ENCODE measurements at places on chromosomes 7 and 10. TPM values are rescaled to one million over a fixed set of nuclear protein-coding genes. Genes with fewer than 3 reads are reported as not detected.

DNA sequence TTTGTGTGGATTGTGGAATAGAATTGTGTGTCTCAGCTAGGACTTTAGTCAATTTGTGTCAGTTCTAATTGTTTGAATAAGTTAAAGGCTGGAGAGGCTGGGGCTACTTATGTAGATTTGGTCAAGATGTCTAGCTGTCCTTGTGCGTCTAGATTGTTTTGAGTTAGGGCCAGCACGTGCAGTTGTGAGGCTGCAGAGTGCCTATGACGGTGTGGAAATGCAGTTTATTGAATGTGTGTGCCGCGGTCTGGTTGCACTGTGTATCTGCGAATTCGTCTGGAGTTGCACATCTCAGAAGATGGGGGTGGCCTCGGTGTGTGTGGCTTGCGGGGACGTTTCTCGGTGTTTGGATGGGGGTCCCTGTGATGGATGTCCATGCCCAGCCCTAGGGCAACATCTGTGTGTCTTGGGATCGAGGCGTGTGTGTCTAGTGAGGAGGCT lies 10.2 kb downstream of the EMX2 start:
- H3K4me1 ChIP-seq: peaks cover 14% of the 10 kb centered on the region
- peak overlapping the region; percentile 31 for H3K27ac ChIP-seq
- no peak for DNase-seq
- H3K4me3 ChIP-seq: peak overlapping the region; percentile 15
- peaks cover 72% of the 10 kb centered on the region for H3K27me3 ChIP-seq
- H3K36me3 ChIP-seq: no peaks in the 10 kb centered on the region

DNA sequence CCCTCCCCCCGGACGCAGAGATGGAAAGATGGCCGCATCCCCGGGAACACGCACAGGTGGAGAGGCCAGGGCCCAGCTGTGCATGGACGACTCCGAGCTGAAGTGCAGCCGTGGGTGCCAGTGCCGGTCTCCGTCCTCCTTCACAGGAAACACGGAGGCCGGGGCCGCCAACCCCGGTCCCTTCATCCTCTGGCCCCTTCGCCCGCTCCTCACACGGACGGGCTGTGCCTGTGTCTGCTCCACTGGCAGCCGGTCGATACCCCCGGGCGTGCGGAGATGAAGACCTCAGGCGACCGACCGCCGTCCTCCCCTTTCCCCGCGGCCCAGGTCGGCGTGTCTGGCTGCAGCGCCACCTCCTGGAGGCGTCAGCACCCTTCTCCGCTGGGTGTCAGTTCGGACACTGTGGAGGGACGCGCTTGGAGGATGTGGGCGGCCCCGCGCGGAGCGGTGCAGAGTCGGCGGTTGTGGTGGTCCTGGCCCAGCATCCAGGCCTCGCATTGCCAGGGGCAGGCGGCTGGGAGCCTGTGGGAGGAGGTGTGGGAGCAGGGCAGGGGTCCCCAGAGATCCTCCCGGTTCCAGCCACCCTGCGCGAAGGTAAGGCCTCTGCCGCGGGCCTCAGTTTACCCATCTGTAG lies 9.9 kb downstream of the ZNF511 start:
- H3K27me3 ChIP-seq: peaks cover 12% of the 10 kb centered on the region
- H3K36me3 ChIP-seq: no peaks in the 10 kb centered on the region
- H3K4me3 ChIP-seq: peak overlapping the region; percentile 54
- peak; percentile 75 for DNase-seq
- no peak overlapping the region for H3K27ac ChIP-seq
- peaks cover 15% of the 10 kb centered on the region for H3K4me1 ChIP-seq

- H3K4me3 ChIP-seq: no peak overlapping the region
- H3K4me1 ChIP-seq: no peaks in the 10 kb centered on the region
- no peak for DNase-seq
- no peak overlapping the region for H3K27ac ChIP-seq
Observed at GRCh38 chr10:51617576-51618235, 81.7 kb downstream of the CSTF2T start.

GRCh38 chr7:3162289-3162688 lies 118.6 kb upstream of the CARD11 start:
- peaks cover 7% of the 10 kb centered on the region for H3K4me1 ChIP-seq
- no peaks in the 10 kb centered on the region for H3K36me3 ChIP-seq

DNA sequence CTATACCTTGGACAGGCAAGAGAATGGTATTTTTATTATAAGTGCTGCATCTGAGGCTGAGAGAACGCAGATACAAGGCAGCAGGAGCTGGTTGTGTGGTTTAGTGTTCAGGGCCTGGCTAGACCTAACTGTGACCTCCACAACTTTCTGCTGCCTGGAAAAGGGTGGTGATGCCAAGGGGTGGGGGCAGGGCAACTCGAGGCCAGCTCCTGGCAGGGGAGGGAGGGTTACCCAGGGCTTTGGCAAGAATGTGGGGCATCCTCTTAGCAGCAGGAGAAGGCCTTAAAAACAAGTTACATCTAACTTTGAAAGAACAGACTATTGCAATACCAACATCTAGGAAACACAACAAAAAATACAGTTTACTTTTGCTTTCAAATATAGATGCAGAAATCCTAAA lies 13.0 kb downstream of the MXI1 start:
- no peak overlapping the region for H3K27ac ChIP-seq
- no peak overlapping the region for H3K4me3 ChIP-seq
- no peaks in the 10 kb centered on the region for H3K27me3 ChIP-seq
- no peak for DNase-seq

GRCh38 chr7:42869131-42870020 lies 42.5 kb downstream of the C7orf25 start:
- no peak overlapping the region for H3K4me3 ChIP-seq
- H3K36me3 ChIP-seq: no peaks in the 10 kb centered on the region
- H3K4me1 ChIP-seq: peaks cover 13% of the 10 kb centered on the region
- peak; percentile 32 for DNase-seq

Gene OR2A42
- total RNA-seq: not detected

Gene LYZL2
- total RNA-seq: not detected

Gene GPNMB
- total RNA-seq: 0.28 TPM

Gene MBLAC1
- total RNA-seq: 4.1 TPM

All from activated CD4-positive, alpha-beta memory T cell treated with anti-CD3 and anti-CD28 coated beads, Interleukin-2, amount 10 ng/mL, durations not matched to agents 7 days and 5 days (primary cell).